ENCODE measurements at places on chromosomes 16 and 17. TPM values are rescaled to one million over a fixed set of nuclear protein-coding genes. Genes with fewer than 3 reads are reported as not detected.

GRCh38 chr17:72822358-72823023, 270.0 kb downstream of the SLC39A11 start:
- DNase-seq = no peak

Gene CCDC78
- total RNA-seq = 2.1 TPM

DNA sequence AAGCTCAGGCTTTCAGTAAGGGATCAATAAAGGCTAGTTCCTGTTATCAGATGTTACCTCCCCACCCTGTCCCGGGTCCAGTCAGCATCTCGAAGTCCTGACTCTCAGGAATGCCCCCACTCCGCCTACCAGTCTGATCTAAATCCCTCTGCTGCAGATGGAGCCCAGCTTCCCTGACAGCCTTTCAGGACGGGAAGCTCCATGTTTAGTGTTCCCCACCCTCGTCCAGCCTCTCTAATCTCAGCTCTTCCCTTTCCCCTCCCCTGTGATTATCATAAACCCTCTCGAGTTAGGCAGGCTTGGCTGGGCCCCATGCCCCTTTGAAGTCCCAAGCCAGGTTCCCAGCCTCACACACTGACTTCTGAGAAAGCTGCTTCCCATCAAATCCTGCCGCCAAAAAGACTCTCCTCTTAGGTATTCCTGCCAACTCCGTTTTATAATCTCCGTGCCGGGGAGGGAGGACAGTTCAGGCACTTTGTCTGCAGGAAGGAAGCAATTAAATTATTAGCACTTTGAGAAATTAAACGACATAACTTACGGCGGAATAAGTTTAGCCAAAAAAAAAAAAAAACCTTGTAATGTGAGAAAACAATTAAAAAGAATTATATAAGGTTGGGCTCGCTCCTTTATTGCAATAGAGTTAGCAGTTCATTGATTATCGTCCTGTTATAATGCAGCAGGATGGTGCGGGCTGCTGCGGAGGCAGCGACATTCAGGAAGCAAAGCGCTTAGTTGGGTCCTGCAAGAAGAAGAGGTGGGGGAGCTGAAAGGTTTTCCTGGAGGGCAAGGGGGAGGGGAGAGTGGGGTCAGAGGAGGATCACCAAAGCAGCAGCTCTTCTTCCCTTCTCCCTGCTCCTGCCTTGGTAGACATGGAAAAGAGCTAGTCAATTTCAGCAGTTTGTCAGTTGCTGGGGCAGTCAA, 16.8 kb upstream of the ETV4 start:
- DNase-seq = no peak

- DNase-seq = no peak
These were observed 488.6 kb downstream of the HAPSTR1 start for GRCh38 chr16:9580025-9580424.

DNA sequence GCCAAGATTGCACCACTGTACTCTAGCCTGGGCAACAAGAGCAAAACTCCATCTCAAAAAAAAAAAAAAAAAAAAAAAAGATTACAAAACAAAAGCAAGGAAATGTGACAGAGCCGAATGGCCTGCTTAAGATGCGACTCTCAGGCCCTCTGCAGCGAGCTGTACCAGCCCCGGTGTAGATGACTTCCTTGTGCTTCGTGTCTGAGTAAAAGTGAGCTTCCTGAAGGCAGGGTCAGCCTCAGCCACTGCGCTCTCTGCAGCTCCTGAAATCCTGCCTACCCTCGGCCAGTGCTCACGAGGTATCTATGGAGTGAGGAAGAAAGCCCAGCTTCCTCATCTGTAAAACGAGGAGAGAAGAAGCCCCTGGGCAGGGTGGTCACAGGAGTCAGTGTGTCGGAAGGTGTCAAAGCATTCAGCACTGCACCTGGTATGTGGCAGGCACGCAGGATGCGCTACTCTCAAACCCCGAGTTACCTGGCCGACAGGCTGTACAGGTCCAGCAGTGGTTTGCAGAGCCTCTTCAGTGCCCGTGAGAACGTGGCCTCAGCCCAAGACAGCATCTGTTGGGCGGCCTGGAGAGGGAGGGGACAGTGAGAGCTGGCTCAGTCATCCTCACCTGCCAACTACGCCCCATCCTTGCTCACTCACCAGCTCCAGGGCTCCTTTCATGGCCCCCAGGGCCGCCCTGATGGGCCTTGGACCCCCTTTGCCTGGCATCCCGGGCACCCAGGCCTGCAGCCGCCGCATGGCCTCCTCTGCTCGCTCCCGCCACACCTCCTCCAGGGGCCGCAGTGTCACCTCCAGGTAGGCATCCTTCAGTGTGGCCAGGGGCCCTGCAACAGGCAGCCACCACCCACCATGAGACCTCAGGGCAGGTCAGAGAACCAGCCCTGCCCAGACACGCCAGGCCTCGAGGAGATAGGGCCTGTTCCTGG, 44.6 kb downstream of the RMI2 start:
- DNase-seq = no peak

GRCh38 chr17:14950686-14951085, 314.4 kb downstream of the PMP22 start:
- no peak for DNase-seq

Gene ALOX12
- total RNA-seq = not detected

GRCh38 chr17:27569884-27570577, 61.0 kb upstream of the LGALS9 start:
- DNase-seq = peak; percentile 63

Measured in Peyer's patch (tissue), 4 donors.